ENCODE measurements at places on chromosomes 2 and 18.

GRCh38 chr18:50042611-50043010 lies 152.3 kb downstream of the MYO5B start:
- no peak for DNase-seq

DNA sequence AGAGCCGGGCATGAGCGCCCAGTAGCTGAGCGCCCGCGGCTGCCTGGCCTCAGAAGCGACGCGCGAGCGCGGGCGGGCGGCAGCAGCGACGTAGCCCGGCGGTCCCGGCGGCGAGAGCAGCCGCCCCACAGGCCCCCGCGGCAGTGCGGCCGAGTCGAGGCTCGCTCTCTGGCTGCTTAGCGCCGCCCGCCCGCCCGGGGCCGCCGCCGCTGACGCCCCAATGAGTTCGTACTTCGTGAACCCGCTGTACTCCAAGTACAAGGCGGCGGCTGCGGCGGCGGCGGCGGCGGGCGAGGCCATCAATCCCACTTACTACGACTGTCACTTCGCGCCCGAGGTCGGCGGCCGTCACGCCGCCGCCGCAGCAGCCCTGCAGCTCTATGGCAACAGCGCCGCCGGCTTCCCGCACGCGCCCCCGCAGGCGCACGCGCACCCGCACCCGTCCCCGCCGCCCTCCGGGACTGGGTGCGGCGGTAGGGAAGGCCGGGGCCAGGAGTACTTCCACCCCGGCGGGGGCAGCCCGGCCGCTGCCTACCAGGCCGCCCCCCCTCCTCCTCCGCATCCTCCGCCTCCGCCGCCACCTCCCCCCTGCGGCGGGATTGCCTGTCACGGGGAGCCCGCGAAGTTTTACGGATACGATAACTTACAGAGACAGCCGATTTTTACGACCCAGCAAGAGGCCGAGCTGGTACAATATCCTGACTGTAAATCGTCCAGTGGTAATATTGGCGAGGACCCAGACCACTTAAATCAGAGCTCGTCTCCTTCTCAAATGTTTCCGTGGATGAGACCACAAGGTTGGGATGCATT lies 847 bp downstream of the HOXD8 start:
- DNase-seq = no peak

- no peak for DNase-seq
Observed at GRCh38 chr2:136065907-136066306, 52.0 kb downstream of the CXCR4 start.

GRCh38 chr2:215900203-215900611 lies 113.1 kb downstream of the MREG start:
- no peak for DNase-seq

DNA sequence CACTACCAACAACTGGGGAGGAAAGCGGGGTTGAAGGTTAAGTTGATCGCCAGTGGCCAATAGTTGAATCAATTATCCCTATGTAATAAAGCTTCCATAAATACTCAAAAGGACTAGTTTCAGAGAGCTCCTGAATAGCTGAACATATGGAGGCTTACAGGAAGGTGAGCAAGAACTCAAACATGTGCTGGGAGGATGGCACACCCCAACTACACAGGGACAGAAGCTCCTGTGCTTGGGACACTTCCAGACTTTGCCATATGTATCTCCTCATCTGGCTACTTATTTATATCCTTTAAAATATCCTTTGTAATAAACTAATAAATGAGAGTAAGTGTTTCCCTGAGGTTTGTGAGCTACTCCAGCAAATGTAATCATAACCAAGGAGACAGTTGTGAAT lies 115.7 kb downstream of the HNMT start:
- no peak for DNase-seq

DNA sequence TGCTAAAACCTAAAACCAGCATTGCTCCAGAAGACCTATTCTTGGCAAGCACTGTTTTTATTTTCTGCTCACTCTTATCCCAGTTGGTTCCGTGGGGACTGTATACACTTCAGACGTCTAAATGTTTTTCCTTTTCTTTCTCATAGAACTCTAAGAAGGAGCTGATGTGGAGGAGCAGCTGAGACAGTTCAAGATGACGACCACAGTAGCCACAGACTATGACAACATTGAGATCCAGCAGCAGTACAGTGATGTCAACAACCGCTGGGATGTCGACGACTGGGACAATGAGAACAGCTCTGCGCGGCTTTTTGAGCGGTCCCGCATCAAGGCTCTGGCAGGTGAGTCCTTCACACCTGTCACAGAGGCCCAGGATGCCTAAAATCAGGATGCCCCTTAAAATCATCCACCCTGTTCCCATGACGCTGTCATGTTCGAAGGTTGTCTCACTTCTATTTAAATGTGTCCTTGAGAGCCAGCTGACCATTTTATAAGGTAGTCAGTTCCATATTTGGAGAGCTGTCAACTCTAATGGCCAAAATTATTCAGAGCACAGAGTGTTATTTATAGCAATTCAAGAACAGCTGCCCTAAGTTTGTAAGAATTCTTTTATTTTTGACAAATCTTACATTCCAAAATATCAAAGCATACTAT lies 70.2 kb downstream of the SPTBN1 start:
- no peak for DNase-seq

DNA sequence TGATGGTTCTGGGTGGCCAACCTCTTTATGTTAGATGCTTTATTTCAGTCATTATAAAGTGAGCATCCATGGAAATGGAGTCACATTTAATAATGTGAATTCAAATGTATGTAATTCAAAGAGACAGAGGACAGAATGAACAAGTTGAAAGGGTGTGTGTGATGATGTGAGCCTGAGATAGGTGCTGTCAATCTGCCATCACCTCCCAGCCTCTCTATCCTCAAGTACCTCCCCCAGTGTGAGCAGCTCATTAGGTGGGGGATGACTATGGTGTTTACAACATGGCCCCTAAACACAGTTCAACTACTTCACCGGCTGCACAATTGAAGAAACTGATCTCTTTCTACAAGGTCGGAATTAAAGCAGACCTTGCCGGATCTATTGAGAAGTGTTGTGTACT lies 74.7 kb upstream of the IGFBP5 start:
- no peak for DNase-seq

DNA sequence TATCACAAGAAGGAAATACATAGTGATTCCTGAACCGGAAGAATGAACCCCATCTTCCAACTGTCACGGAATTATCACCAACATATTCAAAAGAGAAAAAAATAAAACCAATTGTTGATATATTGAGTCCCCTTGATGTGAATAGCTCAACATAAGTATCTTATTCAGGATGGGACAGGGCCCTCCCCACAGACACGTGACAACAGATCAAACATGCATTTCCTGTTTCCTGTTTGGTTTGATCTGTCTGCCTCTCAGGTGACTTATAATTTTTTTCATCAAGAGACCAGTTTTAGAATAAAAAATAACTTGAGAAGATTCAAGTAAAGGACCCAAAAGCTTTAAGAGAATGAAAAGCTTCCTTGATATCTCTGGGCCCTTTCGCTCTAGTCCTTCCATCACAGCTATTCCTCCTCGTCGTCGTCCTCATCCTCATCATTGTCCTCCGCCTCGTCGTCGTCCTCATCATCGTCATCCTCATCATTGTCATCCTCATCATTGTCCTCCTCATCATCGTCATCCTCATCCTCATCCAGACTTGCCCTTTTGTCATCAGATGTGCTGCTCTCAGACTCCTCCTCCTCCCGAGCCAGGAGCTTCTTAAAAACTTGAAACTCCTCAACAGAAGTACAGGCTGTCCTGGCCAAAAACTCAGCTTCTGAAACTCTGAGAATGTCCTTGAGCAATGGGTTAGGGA lies 6.3 kb downstream of the MTERF4 start:
- DNase-seq = no peak

GRCh38 chr2:182241936-182242335 lies 184.9 kb downstream of the PDE1A start:
- no peak for DNase-seq

DNA sequence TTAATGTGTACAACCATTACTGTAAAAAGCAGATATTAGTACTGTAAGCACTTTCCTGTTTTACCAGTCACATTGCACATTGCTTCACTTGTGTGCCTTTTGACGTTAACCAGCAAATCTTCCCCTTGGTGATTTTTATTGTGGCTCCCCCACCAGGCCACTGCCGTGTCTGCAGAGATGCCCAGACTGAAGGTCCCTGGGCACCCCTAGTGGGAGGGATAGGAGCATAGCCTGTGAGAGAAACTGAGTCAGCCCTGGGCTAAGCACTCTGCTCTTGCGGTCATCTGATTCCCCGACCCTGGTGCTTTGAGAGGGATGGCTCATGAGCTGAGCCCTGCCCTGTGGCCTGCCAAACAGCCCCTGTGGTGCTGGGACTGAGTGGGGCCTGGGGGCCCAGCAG lies 73.4 kb downstream of the INPP4A start:
- peak; percentile 23 for DNase-seq

- no peak for DNase-seq
Observed at GRCh38 chr18:67766930-67767329, 250.4 kb upstream of the DSEL start.

GRCh38 chr18:55404136-55404830 lies 183.7 kb downstream of the TCF4 start:
- DNase-seq = no peak

- no peak for DNase-seq
Observed at GRCh38 chr2:236293241-236293810, 29.1 kb upstream of the ASB18 start.

GRCh38 chr2:166464187-166464586 lies 29.9 kb downstream of the SCN7A start:
- DNase-seq = no peak

DNA sequence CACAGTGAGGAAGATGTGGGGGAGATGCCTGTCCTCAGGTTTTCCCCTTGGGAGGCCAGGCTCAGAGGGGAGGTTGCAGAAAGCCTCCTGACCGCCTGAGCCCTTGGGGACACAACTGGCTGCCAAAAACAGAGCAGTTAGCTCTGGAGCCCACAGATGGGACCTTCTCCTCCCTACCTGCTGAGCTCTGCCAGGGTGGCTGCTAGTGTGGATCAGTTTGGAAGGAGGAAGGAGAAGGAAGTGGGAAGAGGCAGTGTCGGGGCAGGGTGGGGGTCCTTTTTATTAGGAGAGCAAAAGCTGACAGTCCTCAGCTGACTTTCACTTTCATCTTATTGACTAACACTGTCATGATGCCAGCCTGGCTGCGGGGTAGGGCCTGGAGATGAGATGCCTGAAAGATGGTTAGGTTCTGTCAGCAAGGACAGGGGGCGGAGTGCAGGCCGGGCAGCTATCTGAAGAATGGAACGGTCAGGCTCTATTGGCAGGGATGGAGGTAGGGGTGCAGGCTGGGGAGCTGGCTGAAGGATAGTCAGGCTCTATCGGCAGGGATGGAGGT lies 188.5 kb upstream of the HDAC4 start:
- no peak for DNase-seq

DNA sequence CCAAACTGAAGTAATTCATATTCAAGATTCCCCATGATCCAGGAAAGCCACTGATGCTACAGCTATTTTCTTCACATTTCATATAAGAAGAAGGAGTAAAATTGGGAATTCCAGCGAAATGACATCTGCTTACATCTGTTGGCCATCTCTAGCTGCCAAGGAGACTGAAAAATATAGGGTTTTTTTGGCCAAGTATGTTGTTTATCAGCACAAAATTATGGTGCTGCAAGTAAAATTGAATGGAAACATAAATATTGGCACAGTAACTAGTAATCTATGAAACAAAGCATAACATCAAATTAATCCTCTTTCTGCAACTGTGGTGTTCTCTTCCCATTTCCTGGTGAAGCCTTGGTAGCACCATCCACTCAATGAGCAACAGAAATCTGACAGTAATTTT lies 649.5 kb upstream of the ZNF804A start:
- DNase-seq = no peak

GRCh38 chr2:196233805-196234475 lies 62.6 kb upstream of the STK17B start:
- no peak for DNase-seq

DNA sequence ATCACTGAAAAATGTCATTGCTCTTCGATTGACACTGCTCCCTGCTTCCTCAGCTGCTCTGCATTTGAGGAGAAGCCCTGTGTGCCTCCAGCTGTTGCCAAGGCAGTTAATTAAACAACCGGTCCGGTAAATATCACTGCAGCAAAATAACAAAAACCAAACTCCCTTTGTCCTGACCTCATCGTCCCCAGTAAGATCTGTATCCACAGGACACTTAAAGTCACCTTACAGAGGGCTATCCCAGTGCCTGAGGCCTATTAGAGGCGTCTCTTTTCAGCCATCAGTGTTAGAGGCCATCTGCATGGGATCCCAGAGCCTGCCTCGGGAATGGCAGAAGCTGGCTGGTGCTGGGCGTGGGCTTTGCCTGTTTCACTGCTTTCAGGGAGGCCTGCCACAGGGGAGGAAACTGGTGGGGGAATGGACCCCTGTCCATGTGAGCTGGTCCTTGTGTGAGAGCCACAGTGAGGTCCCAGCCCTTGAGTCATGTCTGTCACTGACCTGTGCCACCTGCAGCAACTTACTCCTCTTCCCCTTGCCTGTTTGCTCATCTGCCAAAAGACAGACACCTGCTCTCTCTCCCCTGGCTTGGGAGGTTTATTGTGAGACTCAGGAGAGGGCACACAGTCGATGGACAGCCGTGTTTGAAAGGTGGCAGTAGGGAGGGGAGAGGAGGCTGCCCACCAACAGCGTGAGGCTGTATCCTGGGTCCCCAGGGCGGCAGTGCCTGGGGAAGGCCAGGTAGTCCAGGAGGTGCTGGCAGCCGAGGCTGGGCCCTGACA lies 117.7 kb upstream of the MCFD2 start:
- DNase-seq = no peak

GRCh38 chr2:226508683-226509082 lies 290.9 kb downstream of the IRS1 start:
- no peak for DNase-seq

DNA sequence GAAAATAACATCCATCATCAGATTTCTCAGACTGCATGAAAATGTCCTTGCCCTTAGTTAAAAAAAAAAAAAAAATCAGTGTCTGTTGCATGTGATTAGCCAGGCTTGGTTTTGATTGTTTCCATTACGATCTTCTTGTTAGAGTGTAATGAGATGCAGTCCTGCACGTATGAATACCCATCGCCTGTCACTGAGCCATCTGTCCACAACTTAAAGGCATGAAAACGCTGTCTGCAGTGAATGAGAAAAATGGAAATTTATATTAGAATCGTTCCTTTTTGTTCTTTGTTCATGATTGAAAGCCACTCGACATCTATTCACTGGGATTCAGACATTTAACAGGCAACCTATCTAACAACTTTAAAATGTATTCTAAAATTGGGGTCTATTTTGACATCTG lies 521.7 kb upstream of the SPHKAP start:
- no peak for DNase-seq

DNA sequence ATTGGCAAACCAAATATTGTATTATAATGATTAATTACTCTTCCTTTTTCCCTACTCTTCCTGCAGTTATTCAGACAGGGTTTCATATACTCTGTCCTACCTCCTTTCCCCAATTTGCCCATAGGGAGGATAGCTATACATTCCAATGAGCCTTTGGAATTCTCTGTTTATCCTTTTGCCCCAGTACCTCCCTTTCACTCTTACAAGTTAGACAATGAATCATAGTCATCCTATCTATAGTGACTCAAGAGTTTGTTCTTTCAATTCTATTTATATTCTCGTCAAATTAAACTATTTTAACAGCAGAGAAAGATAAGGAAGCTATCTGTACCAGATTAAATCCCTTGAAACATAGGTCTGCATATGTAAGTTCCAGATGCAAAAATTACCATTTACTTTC lies 437.5 kb downstream of the NR4A2 start:
- no peak for DNase-seq

All from stimulated activated CD4-positive, alpha-beta T cell treated with anti-CD3 and anti-CD28 coated beads, Interleukin-15, amount 100 ng/mL, for 1 hour (primary cell).